ENCODE measurements at places on chromosomes 7 and 10.
A peak's percentile ranks its signal among the peaks of the same experiment; 100 is the strongest.

DNA sequence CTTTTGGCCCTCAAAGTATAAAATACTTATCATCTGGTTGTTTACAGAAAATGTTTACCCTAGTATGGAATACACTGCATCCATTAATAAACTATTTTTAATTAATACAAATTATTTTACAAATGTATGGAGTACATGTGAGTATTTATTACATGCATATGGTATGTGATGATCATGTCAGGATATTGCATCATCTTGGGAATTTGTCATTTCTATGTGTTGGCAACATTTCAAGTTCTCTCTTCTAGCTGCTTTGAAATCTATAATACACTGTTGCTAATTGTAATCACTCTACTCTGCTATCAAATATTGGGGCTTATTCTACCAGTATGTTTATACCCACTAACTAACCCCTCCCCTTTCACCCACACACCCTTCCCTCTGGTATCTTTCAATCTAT, 103.9 kb upstream of the THSD7A start:
- no peak for DNase-seq

DNA sequence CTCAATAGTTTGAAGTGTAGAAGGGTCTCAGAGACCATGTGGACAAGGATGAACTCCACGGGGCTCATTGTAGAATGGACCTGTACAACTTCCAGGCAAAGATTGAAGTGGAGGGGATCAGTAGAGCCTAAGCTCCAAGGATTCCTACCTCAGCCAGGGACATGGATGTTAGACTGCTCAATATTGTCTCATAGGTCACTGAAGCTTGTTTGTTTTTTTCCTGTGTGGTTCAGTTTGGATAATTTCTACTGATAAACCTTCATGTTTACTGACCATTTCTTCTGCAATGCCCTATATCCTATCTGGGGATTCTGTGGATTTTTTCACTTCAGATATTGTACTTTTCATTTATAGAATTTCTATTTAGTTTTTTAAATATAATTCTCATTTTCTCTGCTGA, 8.9 kb downstream of the DYDC2 start:
- no peak for DNase-seq

DNA sequence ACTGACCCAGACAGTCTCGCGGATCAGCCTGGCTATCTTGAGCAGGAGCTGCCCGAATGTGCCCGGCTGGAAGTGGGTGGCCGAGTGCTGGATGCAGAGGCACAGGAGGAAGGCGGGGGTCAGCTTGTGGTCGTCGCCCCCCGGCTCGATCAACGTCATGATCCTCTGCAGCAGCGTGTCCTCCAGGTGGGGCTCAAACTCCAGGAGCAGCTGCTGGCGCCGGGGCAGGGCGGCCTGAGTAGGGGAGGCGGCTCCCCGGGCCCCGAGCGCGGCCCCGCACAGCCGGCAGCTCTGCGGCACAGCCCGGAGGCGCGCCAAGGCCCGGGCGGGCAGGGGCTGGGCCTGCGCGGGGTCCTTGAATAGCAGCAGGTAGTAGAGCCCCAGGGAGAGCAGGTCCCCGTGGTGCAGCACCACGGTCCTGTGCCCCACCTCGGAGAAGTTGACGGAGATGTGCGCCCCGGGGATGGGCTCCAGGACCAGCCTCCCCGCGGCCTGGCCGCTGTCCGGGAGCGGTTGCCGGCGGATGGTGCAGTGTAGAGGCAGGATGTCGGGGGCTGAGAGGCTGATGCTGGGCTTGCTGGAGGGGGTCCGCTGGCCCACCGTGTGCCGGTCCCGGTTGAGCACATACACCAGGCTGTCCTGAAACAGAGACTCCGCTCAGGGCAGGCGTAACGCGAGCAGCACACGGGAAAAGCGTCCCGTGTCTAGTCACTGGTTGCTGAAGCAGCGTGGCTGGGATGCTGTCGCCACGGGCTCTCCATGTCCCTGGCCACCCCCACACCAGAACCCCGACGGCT, 27.0 kb downstream of the PAPOLB start:
- DNase-seq, result no peak

GRCh38 chr7:27212497-27213432, 12.9 kb upstream of the HOXA13 start:
- DNase-seq, result no peak

GRCh38 chr7:55212176-55212575, 153.0 kb upstream of the LANCL2 start:
- DNase-seq, result no peak

GRCh38 chr10:71044720-71045119, 156.4 kb upstream of the PCBD1 start:
- no peak for DNase-seq

DNA sequence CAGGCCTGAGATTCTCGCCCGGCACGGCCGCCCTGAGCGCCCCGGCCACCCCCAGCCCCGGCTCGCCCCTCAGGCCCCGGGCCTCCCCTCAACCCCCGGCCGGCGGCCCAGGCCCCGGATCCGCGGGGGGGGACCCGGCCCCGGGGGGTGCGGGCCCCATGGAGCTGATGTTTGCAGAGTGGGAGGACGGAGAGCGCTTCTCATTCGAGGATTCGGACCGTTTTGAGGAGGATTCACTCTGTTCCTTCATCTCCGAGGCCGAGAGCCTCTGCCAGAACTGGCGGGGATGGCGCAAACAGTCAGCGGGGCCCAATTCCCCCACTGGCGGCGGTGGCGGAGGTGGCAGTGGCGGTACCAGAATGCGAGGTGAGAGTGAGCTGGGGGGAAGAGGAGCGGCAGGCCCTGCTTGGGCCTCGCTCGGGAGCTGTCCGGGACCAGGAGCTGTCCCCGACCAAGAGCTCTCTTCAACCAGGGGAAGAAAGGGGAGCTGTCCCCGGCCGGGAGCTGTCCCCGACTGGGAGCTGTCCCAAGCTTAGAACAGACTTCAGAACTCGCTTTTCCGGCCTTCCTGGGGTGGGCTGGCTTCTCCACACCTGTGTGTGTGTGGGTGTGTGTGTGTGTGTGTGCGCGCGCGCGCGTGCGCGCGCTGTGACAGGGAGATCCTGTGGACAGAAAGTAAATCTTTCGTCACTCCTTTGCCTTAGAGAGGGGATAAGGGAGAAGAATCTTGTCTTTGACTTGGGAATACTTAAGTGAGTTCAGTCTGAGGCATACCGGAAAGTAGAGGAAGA, 510 bp downstream of the ZSWIM8 start:
- DNase-seq, result peak; percentile 30

GRCh38 chr10:31669357-31669756, 259.3 kb downstream of the ARHGAP12 start:
- no peak for DNase-seq

DNA sequence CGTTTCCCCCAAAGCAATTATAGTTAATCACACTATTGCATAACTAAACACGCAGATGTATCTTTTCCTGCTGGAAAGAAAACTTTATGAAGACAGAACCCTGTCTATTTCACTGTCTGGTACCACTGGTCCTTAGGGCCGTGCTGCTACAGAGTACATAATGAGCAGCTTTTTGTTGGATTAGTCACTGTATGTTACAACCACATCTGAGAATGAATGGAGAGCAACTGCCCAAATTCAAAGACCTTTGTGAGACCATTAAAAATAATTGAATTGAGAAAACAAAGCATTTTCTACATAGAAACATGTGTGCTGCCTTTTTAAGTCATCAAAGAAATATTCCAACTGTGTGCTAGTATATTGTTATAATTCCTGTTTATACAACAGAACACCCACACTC, 111.3 kb upstream of the SORCS1 start:
- DNase-seq, result no peak

- no peak for DNase-seq
Measured at GRCh38 chr10:58173391-58173790, 94.3 kb downstream of the IPMK start.

GRCh38 chr10:71747551-71748523, 25.5 kb downstream of the VSIR start:
- no peak for DNase-seq

GRCh38 chr7:13115157-13115772, 427.8 kb downstream of the ARL4A start:
- DNase-seq, result no peak

GRCh38 chr7:157612664-157613561, 276.1 kb downstream of the DNAJB6 start:
- DNase-seq, result no peak

DNA sequence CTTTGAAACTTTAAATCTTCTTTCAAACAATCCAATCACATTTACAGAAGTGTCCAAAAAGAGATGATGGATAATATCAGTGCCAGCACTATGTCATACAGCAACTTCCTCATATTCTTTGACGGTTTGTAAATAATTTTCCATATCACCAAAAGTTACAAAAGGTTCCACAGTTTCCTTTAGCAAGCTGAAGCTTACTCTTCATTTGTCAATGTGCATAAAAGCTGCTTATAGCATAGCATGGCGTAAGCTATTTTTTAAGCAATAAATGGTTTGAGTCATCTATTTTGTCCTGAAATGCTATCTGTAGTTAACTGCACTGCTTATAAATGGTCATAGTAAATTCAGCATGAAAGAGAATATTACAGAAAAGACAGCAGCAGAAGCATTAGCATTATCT, 95.1 kb downstream of the ETV1 start:
- no peak for DNase-seq

DNA sequence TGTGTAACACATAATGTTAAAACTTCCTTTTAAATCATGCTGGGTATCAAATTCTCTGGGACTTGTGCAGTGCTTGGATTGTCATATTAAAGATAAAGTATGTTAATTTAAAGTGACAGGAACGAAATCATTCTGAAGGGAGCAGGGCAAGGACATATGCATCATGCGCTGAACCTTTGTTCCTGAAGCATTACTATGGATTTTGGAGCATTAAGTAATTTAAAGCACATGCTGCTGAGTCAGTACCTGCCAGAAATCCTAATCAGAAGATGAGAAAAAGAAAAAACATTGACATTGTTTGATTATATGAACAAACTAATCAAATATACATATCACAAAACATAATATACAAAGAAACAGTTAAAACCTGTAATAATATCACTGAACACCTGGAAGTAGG, 101.4 kb downstream of the MICU1 start:
- DNase-seq, result no peak

GRCh38 chr10:3654496-3654895, 130.5 kb downstream of the KLF6 start:
- DNase-seq, result no peak

GRCh38 chr7:28685242-28685643, 272.9 kb downstream of the TRIL start:
- no peak for DNase-seq

GRCh38 chr10:78165617-78166016, 132.0 kb downstream of the RPS24 start:
- DNase-seq, result peak; percentile 18

DNA sequence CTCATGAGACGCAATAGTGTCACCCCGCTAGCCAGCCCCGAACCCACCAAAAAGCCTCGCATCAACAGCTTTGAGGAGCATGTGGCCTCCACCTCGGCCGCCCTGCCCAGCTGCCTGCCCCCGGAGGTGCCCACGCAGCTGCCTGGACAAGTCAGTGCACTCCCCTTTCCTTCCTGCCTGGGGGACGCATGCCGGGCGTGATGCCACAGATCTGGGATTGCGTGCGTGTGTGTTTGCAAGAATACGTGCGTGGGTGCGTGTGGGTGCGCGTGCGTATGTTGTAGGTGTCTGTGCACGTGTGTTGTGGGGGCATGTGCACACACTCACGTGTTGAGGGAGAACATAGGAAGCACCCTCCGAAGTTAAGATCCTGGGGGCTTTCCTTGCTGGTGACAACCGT, 23.5 kb downstream of the PFKFB3 start:
- DNase-seq, result no peak

- DNase-seq, result peak; percentile 61
Measured at GRCh38 chr7:71132377-71133231, 660 bp downstream of the GALNT17 start.

DNA sequence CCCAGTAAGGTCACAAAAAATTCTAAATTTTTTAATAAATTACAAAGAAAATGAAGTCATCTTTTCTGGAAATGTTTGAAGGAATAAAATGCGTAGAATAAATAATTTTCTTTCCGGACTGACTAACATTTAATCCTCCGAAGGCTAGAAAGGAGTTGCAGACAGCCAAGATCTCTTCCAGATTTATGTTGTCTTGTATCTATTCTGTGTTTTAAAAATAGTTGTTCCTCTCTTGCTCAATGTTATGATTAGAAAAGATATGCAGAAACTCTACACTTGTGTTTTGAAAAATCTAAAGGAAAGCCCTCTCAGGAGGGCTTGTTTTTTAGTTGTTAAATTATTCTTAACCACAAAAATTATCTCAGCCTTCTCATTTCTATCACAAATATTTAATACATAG, 70.7 kb downstream of the MACC1 start:
- DNase-seq, result no peak

DNA sequence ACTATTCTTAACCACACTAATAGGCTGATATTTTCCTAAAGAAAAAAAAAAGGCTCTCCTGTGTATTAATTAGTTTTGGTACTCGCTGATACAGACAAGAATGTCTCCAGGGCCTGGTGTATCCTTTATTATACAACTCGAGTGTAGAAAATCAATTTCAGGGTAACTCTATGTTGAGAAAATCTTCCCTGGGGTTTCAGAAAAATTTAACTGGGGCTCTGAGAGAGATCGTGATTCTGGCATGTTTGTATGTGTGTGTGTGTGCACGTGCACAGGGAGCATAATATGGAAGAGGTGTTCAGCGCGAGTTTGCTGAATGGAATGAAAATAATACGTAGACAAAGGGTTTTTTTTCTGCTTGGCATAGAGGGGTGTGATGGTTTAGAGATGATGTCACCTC, 496.8 kb downstream of the GPAM start:
- DNase-seq, result no peak

DNA sequence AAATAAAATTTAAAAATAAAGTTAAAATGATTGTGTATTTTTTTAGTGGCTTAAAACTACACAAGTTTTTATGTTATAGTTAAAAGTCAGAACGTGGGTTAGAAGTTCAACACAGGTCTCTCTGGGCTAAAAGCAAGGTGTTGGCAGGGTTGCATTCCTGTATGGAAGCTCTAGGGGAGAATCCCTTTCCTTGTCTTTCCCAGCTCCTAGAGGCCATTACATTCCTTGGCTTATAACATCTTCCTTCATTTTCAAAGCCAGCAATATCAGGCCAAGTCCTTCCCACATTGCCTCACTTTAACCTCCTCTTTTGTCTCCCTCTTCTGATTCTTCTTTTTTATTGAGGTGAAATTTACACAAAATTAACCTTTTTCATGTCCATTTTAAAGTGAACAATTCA, 52.4 kb upstream of the EEPD1 start:
- DNase-seq, result no peak

DNA sequence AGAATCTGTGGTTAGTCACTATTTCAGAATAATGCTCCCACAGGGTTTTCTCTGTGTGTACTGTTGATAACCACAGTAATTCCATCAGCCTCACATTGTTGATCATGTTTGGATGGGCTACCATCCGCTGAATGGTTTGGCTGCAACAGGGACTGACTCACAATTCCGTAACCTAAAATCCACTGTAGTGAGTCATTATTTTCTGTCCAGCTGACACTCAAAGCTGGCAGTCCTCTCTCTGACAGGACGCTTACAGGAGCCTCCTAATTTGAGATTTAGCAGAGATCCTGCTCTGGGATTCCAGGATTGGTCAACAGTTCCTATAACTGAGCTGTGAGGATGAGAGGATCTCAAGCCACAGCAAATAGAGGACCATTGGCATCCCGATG, 32.7 kb downstream of the VWA2 start:
- DNase-seq, result no peak

Data from glutamatergic neuron (in vitro differentiated cells).